CD4-positive, alpha-beta T cell (primary cell): ENCODE measurements at places on chromosomes 2 and 18.

GRCh38 chr18:63753676-63754075, 21.5 kb upstream of the SERPINB7 start:
- no peak for DNase-seq

- DNase-seq, result no peak
Observed at GRCh38 chr18:2508678-2509077, 62.6 kb downstream of the METTL4 start.

DNA sequence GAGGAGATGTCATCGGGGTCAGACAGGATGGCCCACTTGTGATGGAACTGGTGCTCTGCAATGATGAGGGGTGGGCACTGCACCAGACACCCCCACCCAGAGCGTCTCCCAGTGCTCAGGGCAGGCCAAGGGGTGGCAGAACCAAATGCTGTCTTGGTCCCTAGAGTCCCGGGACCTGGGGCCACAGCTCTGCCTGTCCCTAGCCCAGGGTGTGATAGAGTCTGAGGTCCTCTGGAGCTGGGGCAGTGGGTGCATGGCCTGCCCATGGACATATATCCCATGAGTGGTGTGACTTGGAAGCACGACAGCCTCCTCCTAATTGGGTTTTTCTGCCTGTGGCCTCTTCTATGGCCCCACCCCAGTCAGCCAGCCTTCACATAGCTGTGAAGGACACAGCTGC, 6.7 kb upstream of the OTOF start:
- DNase-seq, result no peak

DNA sequence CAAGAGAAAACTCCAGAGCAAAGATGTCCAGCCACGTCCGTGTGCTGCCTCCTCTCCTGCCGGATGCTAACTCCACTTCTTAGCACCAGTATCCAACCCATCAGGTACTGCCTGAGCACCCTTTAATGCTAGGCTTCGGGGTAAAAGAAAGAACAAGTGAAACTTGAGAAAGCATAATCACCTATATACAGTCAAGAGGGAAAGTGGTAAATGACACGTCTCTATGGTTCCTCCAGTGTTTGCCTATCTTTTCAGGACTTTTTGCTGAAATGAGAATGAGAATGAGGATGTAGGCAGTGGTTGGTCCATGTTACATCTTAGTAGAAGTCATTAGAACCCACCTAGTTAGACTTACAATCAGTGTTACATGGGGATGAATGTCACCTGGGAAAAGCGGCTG, 47.9 kb downstream of the EPHA4 start:
- no peak for DNase-seq

DNA sequence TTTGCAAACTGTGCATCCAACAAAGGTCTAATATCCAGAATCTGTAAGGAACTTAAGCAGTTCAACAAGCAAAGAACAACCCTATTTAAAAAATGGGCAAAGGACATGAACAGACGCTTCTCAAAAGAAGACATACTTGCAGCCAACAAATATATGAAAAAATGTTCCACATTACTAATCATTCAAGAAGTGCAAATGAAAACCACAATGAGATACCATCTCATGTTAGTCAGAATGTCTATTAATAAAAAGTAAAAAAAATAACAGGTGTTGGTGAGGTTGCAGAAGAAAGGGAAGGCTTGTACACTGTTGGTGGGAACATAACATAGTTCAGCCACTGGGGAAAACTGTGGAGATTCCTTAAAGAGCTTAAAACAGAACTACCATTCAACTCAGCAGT, 126.2 kb downstream of the NAT8 start:
- no peak for DNase-seq

- DNase-seq, result no peak
Observed at GRCh38 chr18:7147399-7147798, 29.8 kb upstream of the LAMA1 start.

- DNase-seq, result no peak
Observed at GRCh38 chr18:49193252-49193651, 242.5 kb upstream of the SMAD7 start.

GRCh38 chr2:217167531-217167930, 307.7 kb upstream of the TNP1 start:
- DNase-seq, result no peak

DNA sequence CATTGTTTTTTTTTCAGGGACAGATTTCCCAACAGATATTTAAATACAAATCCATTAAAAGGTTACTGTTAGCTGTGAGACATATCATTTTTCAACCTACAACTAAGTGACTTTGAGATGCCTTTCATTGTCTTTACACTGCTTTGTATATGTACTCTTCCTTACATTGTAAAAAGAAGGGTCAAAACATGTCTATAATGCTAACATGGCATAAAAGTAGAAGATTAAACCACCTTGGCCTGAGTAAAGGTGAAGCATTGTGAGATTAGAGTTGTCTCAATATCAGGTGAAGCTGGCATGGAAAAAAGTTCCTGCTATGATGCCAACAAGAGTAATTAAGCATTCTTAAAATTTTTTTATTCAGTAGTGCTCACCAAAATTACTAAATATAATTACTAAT, 1508.5 kb upstream of the NXPH2 start:
- no peak for DNase-seq

DNA sequence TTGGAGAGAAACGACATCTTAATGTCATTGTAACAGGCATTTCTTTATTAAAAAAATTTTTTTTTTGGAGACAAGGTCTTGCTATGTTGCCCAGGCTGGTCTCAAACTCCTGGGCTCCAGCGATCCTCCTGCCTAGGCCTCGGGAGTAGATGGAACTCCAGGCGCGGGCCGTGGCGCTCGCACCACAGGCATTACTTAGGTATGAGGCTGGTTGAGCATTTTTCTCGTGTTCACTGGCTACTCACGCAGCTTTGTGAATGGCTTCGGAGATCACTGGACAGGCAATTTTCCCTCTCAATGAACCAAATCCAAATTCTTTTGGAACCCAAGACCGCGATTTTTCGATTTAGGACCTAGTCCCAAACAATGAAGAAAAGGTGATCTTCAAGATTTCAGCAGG, 795 bp upstream of the TCF7L1 start:
- no peak for DNase-seq

GRCh38 chr2:7755879-7756278, 838.7 kb downstream of the RNF144A start:
- no peak for DNase-seq

DNA sequence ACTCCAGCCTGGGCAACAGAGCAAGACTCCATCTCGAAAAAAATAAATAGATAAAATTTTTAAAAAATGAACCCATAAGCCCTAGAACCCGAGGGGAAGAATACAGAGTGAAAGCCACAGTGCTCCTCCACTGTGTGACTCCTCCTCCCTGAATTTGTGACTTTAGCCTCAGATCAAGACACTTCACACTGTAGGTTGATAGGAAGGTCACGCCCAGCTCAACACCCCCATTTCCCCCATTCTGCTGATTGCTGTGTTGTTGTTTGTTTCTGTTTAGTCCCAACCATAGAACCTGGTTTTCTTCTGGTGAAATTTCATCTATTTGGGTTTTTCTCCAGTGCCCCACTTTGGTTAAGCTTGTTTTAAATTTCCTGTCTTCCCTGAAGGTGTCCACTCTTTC, 102.2 kb downstream of the VIT start:
- DNase-seq, result no peak

GRCh38 chr2:19988600-19988999, 1.3 kb downstream of the WDR35 start:
- DNase-seq, result no peak

DNA sequence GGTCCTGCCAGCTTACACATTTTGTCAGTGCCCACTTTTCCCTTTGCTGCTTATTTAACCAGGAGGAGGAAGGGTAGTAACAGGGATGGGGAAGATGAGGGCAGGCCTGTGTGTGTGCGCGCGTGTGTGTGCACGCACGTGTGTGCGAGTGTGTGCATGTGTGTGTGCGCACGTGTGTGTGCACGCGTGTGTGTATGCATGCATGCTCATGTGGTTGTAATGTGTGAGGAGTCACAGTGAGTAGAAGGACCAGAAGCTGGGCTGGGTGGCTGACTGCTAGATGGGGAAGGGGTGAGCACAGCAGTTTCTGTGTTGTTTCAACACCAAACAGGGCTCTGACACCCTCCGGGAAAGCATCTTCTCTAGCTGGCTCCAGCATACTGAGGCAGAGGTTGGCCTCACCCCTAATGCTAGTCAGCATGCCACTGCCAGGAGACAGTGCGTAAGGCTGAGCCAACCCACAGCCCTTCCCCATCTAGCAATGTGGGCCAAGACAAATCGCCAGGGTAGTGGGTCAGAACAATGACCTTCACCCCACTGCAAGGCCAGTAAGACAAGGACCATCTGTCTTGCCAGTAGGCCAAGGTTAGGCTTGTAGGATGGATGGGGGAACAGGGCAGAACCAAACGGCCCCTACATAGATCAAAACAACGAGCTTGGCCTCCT, 218.7 kb upstream of the SMAD2 start:
- DNase-seq, result no peak

- DNase-seq, result no peak
Observed at GRCh38 chr18:70332694-70333093, 43.8 kb downstream of the SOCS6 start.

GRCh38 chr18:14949800-14950664, 202.1 kb downstream of the ANKRD30B start:
- DNase-seq, result no peak

- DNase-seq, result no peak
Observed at GRCh38 chr18:5982332-5982731, 87.0 kb upstream of the TMEM200C start.

GRCh38 chr2:209976698-209977385, 25.6 kb upstream of the RPE start:
- DNase-seq, result no peak

- no peak for DNase-seq
Observed at GRCh38 chr2:164661349-164661748, 40.1 kb upstream of the GRB14 start.

GRCh38 chr18:11468120-11468519, 141.3 kb upstream of the SLC35G4 start:
- no peak for DNase-seq

- DNase-seq, result no peak
Observed at GRCh38 chr2:29775937-29776336, 145.4 kb downstream of the ALK start.

GRCh38 chr2:176148751-176149421, 2.5 kb upstream of the HOXD4 start:
- no peak for DNase-seq

GRCh38 chr2:222859786-222860612, 837 bp upstream of the ACSL3 start:
- no peak for DNase-seq

DNA sequence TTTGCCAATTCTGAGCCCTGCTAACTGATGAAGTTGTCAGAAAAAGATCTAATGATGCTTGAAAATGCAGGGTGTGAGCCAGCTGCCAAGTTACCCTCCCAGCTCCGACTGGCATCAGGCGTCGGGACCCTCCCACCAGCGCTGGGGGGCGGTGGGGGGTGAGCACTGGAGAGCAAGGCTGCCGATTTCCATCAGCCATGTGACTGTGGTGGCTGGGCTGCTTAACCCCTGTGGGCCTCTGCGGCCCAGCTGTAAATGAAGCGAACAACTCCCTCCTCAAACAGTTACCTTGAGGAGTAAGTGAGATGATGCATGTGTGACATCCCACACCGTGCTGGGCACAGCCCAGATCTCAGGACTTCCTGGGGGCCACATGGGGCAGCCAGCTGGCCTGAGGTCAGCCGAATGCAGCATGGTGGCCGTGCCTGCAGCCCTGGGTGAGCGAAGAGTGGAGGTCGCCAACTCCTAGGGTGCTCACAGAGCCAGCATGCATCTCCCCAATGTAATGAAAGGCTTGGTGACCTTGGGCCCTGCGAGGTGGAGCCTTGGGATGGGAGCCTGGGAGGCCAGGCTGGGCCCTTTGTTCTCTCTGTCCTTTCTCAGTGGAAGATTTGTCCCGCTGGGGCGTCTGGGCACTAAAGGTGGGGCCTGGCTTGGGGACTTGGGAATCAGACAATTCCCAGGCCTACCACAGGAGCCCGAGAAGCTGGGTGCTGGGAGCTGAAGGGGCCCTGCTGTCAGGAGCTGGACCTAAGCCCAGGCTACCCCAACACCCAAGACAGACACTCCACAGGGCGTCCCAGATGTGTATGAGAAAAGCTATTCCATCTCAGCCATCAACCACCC, 25.1 kb downstream of the CIB4 start:
- no peak for DNase-seq

GRCh38 chr2:59703796-59704195, 849.7 kb downstream of the BCL11A start:
- no peak for DNase-seq

- no peak for DNase-seq
Observed at GRCh38 chr2:232955856-232956255, 57.2 kb downstream of the NGEF start.

GRCh38 chr2:235025800-235026536, 74.2 kb downstream of the SH3BP4 start:
- no peak for DNase-seq
